Activated naive CD4-positive, alpha-beta T cell treated with anti-CD3 and anti-CD28 coated beads, Interleukin-2, amount 50 U/mL, for 72 hours (primary cell): ENCODE measurements at places on chromosomes 5 and 9. TPM values are rescaled to one million over a fixed set of nuclear protein-coding genes. Genes with fewer than 3 reads are reported as not detected.

- DNase-seq, result no peak
These were observed 2.6 kb upstream of the AFAP1L1 start for GRCh38 chr5:149268928-149269557.

DNA sequence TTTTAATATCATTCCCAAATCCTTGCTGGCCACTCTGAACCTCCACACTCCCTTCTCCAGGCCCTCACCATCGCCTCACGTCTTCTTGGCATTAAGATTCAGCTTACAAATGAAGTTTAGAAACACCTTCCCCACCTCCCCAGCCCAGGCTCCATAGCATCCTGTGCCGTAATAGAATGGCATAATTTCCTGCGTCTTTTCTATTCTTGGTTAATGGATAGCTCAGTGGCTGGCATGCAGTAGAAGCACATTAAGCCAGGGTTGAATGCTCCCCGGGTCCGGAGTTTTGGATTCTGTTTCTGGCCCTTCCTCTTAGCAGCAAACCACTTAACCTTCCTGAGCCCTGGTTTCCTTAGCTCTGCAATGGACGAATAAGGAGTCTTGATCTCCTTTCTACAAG lies 13.8 kb downstream of the WWC1 start:
- no peak for DNase-seq

- DNase-seq, result no peak
These were observed 77.2 kb downstream of the ITGA1 start for GRCh38 chr5:52864884-52865283.

- no peak for DNase-seq
These were observed 11.5 kb downstream of the ANXA1 start for GRCh38 chr9:73162987-73163768.

GMCL2 gene
- total RNA-seq, result not detected

C1QTNF3 gene
- 2.7 TPM for total RNA-seq

RUSC2 gene
- 5.1 TPM for total RNA-seq

DNA sequence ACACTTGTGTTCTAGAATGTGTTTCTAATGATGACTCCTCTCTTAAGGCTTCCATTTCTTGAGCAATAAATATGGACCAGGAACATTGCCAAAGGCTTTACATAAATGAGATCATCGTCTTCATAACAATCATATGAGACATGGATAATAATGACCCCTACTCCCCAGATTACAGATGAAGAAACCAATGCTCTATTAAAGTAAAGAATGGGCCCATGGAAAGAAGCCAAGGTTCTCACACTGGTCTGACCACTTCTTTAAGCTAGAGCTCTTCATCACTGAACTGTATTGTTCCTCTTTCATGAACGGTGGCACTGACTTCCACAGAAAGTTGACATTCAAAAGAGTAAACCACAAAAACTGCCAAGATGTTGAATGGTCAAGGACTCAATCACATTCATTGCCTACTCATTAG lies 65.3 kb downstream of the MARCHF3 start:
- DNase-seq, result no peak

- DNase-seq, result no peak
These were observed 47.9 kb upstream of the FKTN start for GRCh38 chr9:105510024-105510423.

GPR150 gene
- 0.39 TPM for total RNA-seq

GRCh38 chr5:5318426-5319190 lies 103.9 kb upstream of the ICE1 start:
- no peak for DNase-seq

DNA sequence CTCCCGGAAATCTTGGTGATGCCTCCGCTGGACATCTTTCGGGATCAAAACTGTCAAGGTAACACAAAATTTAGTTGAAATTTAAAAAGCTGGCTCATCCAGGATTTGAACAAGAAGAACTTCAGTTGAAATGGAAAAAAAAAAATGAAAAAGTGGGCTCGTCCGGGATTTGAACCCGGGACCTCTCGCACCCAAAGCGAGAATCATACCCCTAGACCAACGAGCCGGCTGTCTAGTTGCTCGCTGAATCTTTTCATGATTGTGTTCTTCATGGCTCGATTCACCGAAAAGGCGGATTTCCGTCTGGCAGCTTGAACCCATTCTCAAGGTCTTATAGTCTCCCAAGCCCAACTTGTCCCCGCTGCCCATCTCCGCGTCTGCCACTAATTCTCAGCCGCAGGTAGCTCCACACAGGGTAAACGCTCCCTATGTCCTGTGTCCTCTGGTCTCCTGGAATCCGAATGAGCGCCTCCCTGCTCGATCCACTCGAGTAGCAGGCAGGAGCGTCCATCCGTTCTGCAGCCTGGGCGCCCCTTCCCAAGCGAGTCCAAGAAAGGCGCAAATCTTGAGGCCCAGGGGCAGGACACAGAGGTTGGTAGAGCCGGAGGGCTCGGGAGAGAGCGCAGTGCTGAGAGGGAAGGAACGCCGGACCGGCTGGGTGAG lies 16.2 kb downstream of the TRIM7 start:
- peak; percentile 85 for DNase-seq

GRCh38 chr5:37951946-37952721 lies 112.3 kb upstream of the GDNF start:
- no peak for DNase-seq

DNA sequence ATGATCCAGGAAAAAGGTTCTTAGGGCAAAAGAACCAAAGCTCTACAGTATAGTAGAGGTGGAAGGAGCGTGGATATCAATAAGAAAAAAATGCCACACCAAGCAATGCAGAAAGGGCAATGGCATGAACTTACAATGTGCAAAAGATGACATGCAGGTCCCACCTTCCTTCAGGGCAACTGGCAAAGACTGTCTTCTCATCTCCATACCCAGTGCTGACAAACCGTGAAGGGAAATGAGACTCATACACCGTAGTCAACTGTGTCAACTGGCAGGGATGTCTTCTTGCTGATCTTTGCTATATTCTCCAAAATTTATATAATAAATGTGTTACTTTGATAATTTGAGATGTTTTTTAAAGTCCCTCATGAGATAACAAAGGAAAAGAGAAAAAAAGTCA lies 36.0 kb downstream of the MED27 start:
- no peak for DNase-seq

PTGDS gene
- not detected for total RNA-seq

PCDHGA9 gene
- 0.23 TPM for total RNA-seq

DNA sequence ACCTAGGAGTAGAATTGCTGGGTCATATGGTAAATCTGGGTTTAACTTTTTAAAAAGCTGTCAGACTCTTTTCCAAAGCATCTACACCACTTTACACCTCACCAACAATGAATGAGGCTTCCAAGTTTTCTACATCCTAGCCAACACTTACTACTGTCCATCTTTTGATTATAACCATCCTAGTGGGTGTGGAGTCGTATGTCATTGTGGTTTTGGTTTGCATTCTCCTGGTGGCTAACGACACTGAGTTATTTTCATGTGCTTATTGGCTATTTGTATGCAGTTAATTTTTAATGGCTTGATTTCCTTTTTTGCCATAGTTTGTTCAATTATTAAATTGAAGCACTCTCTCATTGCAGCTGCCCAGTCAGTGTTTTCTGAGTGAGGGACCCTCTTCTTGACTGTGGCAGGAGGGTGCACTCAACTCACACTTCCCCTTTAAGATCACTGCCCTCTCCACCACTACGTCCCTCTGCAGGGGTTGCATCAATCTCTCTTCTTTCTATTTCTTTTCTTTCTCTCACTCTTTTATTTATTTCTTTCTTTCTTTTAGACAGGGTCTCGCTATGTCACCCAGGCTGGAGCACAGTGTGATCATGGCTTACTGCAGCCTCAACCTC lies 182.3 kb downstream of the C9orf152 start:
- no peak for DNase-seq

DNA sequence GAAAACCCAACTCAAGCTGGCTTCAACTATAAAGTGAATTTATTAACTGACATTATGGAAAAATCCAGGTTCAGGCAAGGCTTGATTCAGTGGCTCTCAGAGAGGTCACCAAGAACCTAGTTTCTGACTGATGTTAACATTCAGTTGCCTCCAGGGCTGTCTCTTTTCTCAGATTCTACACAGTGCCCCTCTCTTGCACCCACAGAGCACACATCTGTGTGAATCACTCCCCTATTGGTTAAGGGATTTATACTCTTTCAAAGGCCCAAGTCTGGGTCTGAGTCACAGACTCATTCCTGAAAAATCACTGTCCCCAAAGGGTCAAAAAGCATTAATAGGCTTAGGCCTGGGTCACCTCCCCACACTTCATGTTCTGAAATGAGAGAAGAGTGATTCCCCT lies 6.2 kb upstream of the HAVCR2 start:
- DNase-seq, result no peak

DNA sequence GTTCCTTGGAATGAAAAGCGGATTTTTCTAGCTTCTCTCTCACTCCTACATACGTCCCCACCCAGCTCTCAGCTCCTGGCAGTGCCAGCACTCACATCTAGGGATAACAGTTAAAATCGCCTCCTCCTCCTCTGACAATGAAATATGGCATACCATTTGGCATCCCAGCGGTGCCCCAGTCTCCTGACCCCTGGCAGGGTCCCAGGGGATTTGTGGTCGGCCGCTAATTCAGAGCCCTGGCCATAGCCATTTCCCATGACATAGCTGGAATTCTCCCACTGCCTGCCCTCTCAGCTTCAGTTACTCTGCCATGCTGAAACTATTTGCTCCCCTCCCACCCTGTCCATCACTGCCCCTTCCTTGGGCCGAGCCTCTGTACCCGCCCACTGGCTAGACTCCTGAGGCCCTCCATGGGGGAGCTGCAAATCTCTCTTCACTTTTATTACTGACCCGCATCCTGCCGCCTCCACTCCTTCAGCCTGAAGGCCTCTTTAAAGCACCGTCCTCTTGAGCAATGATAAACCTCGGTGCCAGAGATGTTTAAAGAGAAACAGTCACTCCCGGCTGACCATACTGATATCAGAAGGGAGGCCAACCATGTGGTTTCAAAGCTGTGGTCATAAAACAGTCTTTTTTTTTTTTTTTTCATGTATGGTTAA lies 139.8 kb downstream of the SLIT3 start:
- DNase-seq, result no peak

GRCh38 chr5:108753331-108753730 lies 5.6 kb downstream of the FER start:
- DNase-seq, result no peak

DNA sequence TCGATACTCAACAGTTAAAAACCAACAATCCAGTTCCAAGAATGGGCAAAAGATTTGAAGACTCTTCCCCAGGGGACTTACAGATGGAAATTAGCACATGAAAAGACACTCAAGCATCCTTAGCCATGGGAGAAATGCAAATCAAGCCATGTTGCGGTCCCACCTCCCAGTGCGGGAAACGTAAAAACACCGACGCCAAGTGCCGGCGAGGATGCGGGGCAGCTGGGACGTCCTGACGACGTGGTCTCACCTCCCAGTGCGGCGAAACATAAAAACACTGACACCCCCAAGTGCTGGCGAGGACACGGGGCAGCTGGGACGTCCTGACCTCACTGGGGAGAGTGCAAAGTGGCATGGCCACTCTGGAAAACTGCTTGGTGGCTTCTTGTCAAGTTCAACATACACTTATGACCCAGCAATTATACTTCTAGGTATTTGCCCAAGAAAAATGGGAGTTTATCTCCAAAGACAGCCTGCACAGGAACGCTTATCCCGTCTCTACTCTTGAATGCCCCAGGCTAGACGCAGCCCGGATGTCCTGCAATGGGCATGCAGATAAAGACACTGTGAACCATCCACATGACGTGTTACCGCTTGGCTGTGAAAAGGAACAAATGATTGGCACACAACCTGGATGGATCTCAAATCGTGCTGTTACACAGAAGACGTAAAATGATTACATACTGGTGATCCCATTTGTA lies 60.1 kb upstream of the UBAC1 start:
- DNase-seq, result no peak

TMEM252 gene
- not detected for total RNA-seq

DNA sequence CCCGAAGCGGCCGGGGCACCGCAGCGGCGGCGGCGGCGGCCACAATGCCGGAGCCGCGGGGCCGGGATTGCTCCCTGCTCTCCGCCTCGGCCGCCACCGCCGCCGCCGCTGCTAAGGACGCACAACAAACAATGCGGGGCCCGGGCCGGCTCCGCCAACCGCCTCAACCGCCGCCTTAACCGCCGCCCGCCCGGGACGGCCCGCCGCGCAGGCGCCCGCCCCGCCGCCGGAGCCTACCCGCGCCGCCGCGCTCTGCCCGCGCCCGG lies 254 bp downstream of the STRBP start:
- DNase-seq, result no peak

GRCh38 chr9:91758491-91758981 lies 191.5 kb downstream of the ROR2 start:
- DNase-seq, result peak; percentile 55

DNA sequence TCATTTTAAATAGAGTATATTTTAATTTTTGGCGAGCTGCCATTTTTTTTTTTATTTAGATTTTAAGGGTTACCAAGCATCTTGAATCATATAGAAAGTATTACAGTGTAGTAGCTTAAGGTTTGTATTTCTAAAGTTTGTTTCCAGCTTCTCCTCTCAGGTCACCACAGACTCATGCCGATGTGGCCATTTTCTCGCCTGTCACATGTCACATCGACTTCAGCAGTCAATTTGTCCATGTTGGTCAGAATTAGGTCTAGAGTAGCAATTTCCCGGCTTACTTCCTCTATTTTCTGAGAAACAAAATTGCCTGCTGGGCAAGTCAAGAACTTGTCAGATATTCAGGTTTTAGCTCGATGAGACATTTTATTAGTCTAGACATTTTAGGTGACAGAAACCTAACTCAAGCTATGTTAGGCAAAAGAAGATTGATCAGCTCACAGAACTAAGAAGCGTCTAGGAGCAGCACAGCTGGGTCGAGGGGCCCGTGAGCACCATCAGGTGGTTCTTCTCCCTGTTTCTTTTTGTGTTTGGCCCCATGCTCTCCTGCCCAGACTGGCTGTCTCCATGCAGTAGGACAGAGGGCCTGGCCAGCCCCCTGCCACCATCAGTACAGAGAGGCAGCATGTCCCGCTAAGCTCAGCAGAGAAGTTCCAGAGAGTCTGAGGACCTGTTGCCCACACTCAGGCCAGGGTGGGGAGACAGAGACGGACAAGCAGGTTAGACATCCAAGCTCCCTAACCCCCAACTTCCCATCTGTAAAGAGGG lies 48.4 kb upstream of the AFAP1L1 start:
- no peak for DNase-seq

PCDHGC3 gene
- 0.19 TPM for total RNA-seq
